ENCODE measurements at places on chromosomes 1 and 21.

DNA sequence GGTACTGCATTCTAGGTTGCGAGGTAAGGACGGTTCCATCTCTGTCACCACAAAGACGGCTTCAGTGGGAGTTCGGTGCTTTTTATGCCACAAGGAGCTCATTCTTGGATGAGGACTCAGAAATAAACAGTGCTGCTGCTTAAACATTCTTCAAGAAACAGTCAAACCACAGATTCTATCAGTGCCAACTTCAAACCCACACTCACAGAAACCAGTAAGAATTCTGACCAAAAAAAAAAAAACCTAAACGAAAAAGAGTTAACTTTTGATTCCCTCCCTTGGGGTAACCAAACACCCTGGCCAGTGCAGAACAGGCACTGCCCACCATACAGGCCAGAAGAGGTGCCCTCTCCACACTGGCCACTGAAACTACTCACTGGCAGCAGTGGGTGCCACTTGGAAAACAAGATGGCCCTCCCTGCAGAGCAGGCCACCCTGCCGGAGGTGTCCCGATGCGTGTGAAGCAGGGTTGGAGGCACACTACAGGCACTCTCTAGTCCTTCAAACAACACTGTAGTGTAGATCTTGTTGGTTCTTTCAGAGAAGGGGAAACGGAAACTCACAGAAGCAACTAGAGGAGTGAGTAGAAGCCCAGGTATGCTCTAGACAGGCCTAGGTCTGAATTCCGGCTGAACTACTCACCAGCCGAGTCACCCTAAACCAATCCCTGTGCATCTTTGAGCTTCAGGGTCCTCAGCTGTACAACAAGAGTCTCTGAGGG lies 87.3 kb upstream of the TLR5 start:
- DNase-seq, result no peak

DNA sequence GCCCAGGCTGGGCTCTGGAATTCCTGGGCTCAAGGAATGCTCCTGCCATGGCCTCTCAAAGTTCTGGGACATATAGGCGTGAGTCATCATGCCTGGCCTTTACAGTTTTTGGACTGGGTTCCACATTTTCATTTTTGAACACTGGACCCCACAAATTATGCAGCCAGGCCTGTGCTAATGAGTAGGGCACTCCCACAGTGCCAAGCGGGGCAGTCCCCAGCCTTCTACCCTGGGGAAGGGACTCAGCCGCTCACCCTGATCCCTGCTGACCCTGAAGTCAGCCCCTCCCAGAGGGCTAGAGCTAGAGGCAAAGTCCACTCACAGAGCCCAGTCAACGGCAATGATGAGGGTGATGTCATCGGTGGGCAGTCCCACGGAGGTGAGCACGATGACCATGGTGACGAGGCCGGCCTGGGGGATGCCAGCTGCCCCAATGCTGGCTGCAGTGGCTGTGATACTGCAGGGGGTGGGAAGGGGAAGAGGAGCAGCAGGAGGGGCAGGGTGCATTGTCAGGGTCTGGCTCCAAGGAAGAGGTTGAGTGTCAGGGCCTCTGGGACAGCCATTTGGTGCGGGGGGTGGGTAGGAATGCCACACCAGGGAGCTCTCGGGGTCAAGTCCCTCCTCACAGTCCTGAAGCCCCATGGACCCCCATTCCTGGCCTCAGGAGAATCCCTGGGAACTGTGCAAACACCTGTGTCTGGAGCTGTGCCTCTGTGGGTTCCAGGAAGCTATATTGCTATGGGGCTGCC lies 27.6 kb downstream of the PODN start:
- no peak for DNase-seq

- DNase-seq, result peak; percentile 14
Observed at GRCh38 chr1:113934511-113935055, 5.5 kb downstream of the HIPK1 start.

- DNase-seq, result no peak
Observed at GRCh38 chr1:42422737-42423136, 33.1 kb downstream of the ZMYND12 start.

- DNase-seq, result no peak
Observed at GRCh38 chr1:177884479-177885021, 85.3 kb downstream of the SEC16B start.

- DNase-seq, result no peak
Observed at GRCh38 chr1:226506921-226507320, 41.6 kb upstream of the STUM start.

DNA sequence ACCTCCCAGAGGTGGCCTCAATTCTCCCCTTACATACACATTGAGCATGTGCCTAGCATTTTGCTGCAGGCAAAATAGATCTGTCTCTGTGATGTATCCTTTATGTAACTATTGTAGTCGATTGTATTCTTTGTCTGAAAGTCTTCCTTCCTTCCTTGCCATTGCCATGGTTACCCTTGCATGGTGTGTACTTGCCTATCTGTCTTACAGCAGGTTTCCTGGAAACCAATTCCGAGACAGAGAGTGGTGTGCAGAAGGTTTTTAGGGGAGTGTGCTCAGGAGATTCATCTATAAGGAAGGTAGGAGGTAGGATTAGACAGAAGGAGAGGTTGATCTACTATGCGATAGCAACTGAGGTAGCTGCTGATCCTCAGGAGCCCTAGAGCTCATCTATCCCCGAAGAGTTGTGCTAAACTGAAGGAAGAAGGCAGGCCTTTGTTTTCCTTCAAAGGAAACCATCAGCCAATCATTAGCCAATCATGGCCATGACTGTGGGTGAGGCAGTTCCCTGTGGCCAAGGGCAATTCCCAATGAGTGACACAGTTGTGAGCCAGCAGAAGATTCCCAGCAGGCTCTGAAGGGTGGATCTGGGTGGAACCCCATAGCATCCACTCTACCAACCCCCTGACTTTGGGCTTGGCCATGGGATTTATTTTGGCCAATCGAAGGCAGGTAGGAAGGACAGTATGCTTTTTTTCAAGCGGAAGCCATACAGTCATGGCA lies 15.0 kb downstream of the CITED4 start:
- no peak for DNase-seq

- no peak for DNase-seq
Observed at GRCh38 chr1:30919025-30919881, 10.7 kb upstream of the SDC3 start.

DNA sequence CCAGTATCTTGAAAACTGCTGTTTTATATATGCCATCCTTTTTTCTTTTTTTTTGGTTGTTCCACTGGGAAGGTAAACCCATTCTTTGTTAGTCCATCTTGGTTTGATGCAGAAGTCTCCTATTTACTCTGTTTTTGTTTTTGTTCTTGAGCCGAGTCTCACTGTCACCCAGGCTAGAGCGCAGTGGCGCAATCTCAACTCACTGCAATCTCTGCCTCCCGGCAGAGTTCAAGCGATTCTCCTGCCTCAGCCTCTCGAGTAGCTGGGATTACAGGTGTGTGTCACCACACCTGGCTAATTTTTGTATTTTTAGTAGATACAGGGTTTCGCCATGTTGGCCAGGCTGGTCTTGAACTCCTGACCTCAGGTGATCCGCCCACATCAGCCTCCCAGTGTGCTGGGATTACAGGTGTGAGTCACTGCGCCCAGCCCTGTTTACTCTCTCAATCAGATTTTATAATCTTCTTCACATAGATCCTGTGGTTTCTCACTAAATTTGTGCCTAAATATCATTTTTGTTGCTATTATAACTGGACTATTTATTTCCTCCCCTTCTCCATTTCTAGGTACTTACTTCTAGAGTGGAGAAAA lies 12.5 kb downstream of the SYF2 start:
- no peak for DNase-seq

DNA sequence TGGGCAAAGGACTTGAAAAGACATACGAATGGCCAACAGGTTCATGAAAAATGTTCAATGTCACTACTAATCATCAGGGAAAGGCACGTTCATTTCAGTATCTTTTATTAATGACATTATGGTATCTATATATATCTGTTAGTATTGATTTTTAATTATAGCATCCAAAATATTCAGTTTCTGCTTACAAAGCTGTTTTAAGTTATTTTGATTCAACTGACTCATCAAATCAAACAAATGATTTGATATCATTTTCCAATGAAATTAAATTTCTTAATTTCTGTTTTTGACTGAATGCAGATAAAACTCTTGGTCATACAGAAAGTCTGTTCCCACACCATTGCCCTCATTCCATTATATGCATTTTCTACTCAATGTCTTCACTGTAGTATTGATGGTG lies 315.9 kb downstream of the PDE4B start:
- DNase-seq, result no peak

DNA sequence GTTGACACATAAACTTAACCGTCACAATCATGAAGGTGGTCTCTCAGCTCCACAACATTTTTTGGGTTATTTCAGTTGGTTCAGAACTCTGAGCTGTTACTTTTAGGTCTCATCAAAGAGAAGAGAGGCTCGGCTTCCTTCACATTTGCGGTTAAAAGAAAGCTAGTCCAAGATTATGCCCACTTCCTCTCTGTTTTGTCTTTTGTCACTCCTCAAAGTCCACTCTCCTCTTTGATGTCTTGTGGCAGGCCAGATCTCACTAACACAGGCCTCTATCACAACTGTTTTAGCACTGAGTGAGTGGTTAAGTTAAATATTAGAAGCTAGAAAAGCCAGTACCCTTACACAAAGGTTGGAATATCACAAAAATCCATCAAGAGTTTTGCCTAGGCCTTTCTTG lies 195.7 kb downstream of the FCRL5 start:
- no peak for DNase-seq

GRCh38 chr1:25657883-25658760 lies 41.5 kb downstream of the MAN1C1 start:
- no peak for DNase-seq

DNA sequence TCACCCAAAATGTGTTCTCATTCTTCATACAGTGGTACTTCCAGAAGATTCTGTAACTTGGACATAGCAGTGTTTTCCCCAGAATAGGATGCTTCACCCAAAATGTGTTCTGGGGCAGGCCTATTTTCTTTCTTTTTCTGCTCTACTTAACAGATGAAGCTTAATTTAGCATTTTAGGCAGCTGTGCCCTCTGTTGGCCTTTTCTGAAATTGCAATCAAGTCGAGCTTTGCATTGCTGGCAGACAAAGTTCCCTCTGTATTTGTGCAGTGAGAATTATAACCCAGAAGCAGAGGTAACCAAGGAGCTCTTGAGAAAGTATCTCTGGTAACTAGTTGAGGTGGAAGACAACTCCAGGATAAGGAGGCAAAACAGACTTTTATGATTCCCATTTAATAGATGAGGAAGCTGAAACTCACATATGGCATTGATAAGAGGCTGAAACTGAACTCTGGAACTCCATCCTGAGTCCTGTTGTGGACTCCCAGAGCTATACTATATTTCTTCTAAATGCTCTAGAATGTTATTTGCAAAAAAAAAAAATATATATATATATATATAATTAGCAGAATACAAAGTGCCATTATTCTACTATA lies 50.3 kb upstream of the L1TD1 start:
- peak; percentile 1 for DNase-seq

DNA sequence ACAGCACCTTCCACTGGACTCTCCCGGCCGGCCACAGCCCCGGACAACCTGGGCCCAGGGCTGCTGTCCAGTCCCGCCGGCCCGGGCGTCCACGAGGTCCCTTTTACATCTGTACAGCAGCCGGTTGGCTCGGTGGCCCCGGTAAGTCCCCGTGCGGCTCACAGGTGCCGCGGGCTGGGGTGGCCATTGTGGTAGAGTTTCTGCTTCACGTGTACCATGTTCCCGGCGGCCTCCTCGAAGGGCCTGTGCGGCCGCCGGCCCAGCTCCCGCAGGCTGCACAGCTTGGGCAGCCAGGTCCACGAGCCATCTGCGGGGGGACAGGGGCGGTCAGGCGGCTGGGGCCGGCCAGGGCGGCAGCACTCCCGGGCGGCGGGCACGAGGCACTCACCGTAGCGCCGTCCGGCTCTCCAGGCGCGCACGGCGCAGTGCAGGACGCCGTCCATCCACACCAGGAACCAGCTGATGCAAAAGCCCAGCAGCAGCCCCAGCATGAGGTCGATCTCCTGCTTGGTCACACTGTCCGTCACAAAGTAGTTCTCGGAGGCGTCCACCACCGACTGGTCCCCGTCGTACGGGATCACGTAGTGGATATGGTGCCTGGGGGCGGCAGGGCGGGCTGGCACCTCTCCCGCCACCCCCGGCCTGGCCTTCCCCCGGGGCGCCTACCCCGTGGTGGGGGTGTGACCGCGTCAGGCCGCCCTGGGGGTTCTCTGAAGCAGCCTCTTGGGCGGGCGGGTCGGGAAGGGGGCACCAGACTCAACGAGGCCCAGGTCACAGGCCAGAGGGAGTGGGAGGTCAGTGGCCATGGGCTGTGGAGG lies 5.0 kb downstream of the TMEM240 start:
- DNase-seq, result no peak

DNA sequence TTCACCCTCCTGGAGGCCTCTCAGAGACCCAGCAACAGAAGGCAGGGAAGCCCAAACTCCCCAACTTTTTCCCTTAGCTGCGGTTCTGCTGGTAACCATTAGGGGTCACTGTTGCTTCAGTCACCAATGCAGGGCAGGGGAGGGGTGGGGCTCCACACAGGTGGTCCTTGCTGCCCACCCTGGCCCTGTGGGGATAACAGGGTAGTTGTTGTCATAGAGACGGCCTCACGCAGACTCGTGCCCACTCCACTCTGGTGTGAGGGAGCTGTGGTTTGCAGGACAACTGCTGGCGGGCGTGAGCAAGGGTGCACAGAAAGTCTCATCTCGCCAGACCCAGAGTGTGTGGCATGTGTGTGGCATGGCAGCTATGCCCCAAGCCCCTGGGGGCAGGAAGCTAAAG lies 19.9 kb downstream of the INSRR start:
- DNase-seq, result no peak

DNA sequence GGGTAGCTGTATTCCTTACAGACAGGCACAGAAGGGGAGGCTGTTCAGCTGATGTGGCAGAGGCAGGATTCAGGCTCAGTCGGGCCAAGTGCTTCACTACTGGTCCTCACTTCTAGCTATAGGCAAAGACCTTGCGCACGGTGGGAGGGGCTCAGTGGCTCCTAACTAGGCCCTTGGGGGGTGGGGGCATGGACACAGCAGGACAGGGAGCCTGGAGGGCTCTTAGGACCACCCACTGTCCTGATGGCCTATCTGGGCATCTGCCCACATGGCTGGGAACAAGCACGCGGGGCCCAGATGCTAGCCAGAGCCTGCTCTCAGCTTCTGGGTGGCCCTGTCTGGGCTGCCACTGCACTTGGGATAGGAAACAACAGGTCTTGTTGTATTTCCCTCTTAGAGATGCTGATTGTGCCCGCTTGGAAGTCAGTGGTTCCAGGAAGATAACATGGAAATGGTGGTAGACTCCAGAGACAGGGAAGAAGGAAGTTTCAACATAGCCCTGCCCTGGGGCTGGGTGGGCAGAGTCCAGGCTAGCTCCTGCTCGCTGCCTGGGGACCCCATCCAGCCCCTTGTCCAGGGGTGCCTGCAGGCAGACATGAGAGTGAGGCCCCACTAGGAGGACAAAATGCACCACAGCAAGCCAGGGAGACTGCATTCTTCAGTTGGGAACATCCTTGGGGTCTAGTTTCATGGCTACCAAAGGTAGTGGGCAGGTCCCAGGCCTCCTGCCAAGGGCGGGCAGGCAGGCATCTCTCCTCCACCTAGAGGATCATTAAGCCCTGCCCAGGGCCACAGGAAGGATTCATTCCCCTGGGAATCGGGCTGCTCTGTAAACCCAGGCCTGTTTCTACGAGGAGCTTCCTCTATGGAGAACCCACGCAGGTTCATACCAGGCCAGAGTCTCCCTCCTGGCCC lies 102.5 kb downstream of the BCAR3 start:
- no peak for DNase-seq

All from nucleus accumbens (tissue), 56 donors.